ENCODE measurements at places on chromosomes 6 and 20.

- no peak for DNase-seq
Measured at GRCh38 chr20:47030271-47030810, 135.7 kb downstream of the EYA2 start.

DNA sequence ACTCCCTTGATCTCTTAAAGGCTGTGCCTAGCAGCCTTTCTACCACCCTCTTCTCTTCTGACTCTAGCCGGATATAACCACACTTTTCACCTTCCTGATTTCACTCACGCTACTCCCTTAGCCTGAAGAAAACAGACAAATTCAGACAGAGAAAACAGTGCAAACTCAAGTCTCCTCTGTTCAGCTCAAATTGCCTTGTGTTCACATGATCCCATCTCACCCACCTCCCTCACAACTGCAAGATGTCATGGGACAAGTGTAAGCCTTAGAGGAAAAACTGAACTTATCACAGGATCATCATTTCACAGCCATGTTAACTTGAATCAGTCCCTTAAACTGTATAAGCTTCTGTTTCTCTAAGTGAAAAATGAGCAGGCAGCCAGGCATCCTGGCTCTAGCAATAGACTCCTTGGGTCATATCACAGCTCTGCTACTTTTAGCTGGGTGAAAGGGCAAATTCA, 66.5 kb upstream of the TENT5A start:
- DNase-seq = no peak

DNA sequence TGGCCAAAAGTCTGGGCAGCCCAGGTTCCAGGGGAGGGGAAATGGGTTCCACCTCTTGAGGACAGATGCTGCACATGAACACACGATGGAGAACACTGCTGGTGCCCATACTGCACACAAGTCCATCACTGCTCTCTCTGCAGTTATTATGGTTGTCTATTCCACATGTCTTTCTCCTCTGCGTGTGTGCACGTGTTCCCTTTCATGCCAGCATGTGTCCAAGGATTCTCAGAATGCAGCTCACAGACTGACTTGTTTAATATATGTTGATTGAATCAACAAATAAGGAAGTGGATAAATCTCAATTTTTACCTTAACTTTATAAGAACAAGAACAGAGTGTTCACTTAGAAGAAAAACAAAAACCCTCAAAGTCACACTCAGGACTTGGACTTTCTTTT, 158.9 kb downstream of the FNDC1 start:
- DNase-seq = no peak

- peak; percentile 85 for DNase-seq
Measured at GRCh38 chr20:17536944-17537444, 5.8 kb upstream of the BFSP1 start.

GRCh38 chr6:69138148-69138547, 503.1 kb downstream of the ADGRB3 start:
- DNase-seq = no peak
